ENCODE measurements at places on chromosomes 1 and 21. TPM values are rescaled to one million over a fixed set of nuclear protein-coding genes. Genes with fewer than 3 reads are reported as not detected.

GUCA2A gene
- total RNA-seq, result not detected

NTNG1 gene
- 6.4 TPM for total RNA-seq

IGSF8 gene
- total RNA-seq, result 43.5 TPM

CRYAA gene
- total RNA-seq, result not detected

TMPRSS2 gene
- total RNA-seq, result not detected
